Thoracic aorta (tissue), 2 donors: ENCODE measurements at places on chromosomes 6 and 20. TPM values are rescaled to one million over a fixed set of nuclear protein-coding genes. Genes with fewer than 3 reads are reported as not detected.

Gene SLC17A3
- total RNA-seq, result not detected

Gene SLC22A7
- not detected for total RNA-seq

DNA sequence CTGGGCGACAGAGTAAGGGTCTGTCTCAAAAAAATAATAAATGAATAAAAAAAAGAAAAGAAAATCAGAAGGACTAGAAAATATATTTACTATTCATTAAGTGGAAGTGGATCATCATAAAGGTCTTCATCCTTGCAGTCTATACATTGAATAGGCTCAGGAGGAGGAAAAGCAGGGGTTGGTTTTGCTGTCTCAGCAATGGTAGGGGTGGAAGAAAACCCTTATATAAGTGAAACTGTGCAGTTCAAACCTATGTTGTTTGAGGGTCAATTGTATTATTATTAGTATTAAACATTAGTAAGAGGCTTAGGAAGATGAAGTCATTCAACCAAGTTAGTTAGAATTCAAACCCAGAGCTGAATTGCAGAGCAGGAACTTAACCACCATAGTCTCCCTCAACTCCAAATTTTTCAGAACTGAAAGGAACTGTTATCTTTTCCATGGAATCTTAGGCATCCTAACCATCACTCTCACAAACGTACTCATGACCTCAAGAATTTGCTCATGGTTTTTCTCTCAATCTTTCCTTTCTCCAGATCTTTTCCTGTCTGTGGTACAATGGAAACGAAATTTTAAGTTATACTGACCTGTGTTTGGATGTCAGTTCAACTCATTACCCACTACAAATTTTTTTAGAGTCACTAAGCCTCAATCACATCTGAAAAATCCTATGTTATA, 7.7 kb upstream of the SMIM13 start:
- no peak for DNase-seq

DNA sequence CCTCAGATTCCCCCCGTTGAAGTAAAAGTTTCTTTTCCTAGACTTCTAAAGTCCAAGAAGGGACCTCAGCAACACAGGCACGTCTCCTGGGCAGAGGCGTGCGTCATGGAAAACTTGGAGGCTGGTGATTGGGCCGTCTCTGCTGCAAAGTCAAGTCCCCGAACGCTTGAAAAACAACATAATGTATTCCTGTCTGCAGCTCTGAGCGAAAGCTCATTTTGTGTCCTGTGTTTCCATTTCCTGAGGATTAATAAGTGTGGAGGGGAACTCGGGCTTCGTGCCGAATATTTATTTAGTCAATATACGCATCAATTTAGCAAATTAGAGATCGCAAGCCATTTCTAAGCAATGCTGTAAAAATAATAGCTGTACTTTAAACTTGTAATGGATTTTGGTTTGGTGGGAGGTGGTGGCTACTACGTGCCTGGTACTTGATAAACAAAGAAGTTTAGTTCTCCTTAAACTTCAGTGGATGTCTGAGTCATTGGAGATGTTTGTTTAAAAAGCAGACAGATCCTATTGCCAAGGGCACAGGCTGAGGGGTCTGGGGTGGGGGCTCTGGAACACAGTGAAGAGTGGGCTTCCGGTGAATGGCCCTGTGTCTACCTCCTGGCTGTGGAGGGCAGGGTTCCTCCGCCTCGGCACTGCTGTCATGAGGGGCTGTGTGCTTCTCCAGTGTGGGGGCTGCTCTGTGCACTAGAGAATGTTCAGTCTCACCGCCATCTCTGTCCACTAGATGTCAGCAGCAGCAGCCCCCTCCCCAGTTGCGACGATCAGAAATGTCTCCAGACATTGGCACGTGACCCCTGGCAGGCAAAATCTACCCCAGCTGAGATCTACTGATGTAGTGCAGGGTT, 21.8 kb downstream of the PCK1 start:
- DNase-seq, result no peak

DNA sequence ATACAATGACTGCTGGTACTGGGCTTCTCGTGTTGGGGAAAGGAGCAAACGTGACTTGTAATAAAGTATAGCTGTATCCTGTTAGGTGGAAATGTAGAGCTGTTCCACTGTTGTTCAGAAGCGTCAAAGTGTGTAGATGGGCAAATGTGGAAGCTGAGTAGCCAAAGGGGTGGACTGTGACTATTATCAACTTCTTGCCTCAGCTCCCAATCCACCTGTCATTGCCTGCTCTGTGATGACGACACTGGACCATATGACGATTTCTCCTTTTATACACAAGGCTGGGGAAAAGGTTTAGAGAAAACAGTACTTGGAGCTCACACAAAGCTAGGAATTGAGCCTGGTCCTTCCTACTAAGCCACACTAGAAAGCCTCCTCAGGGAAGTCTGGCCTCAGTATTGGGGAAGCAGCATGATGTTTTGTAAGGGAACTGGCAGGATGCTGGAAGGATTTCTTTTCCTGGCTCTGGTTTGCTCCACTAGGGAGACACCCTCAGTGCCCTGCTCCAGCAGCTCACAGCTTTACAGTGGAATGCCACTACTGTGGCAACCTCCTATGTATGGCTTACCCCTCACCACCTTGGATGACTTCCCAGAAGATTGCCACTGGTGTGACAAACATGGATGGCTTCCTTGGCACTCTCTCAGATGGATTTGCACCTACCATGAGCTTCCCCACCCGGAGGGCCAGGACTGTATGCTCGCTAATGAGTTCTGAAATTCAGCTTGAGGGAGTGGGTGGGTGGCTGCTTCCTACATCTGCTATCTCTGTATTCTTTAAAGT, 20.0 kb downstream of the CD164 start:
- no peak for DNase-seq

DNA sequence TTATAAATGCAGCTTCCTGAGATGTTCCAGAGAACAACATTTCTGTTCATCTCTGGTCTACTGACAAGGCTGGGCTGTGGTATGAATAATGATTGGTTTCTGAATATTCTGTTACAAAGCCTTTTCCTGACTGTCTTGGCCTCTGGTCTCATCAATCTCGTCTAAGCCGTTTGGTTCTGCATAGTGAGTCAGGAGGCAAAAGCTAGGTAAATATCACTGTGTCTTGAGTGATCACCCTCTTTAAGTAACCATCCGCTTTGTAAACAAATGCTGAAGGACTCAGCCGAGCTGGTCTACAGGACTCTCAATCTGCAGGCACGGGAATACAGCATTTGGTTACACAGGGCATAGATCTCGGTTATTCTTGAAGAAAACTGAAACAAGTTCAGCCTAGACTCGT, 511.9 kb downstream of the KIF16B start:
- no peak for DNase-seq
